ENCODE measurements at places on chromosomes 16 and 17. TPM values are rescaled to one million over a fixed set of nuclear protein-coding genes. Genes with fewer than 3 reads are reported as not detected.

DNA sequence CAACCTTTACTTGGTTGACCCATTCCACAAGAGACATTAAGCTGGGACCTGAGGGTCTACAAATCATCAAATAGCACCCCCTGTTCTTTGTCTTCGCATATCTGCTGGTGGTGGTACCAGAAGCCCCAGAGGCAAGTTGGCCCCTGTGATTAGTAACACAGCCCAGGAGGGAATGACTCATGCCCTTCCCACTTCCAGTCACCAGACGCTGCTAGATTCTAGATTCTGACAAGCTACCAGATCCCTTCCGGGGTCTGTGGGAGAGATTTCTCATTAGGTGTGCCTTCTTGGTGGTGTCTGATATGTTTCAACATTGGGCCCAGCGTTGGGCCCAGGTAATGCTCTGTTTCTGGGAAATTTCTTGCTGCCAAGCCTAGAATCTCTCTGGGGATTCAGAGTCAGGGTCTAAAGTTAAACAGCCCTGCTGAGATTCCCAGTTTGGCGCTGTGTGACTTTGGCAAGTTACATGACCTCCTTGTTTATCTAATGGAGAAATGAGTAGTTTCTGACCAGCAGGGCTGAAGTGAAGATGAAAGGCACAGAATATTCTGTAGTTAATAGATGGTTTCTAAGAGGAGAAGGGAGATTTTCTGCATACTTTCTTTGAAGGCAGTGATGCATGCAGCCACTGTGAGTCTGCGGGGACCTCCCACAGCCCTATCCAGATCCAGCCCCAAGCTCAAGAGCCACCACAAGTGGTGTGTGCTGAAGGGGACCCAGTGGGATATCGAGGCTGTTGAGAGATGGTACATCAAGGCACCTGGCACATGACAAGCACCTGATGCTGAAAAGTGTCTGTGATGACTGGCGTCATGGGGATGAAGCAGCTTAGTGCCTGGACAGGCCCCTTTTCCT, 3.9 kb downstream of the TRPV2 start:
- peak overlapping the region; percentile 96 for H3K27ac ChIP-seq
- 0 out of 2 replicates have a peak overlapping the region, but pooled peaks have one; percentile 3 for H3K4me3 ChIP-seq
- peak; percentile 94 for DNase-seq
- peaks cover 34% of the 10 kb centered on the region for H3K4me1 ChIP-seq

DNA sequence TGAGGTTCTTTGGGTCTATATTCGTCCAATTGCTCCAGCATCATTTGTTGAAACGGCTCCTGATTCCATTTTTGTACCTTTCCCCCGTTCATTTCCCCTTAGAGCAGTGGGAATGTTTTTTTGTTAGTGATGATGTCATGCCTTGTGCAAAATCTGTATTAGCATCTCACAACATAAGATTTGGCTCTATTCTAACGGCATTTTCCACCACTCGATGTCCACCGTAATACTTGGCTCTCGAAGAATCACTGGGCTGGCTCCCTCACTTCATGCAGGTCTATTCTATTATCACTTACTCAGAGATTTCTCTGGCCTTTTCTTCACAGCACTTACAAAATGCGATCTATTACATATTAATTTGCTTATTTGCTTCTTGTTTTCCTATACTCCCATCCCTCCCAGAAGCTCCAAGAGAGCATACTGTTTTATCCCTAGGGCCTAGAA, 571 bp upstream of the NME1 start:
- no peaks in the 10 kb centered on the region for H3K4me1 ChIP-seq
- H3K36me3 ChIP-seq, result no peaks in the 10 kb centered on the region
- peak overlapping the region; percentile 20 for H3K27ac ChIP-seq
- no peaks in the 10 kb centered on the region for H3K27me3 ChIP-seq
- H3K4me3 ChIP-seq, result peak overlapping the region; percentile 23

- DNase-seq, result peak; percentile 16
- no peaks in the 10 kb centered on the region for H3K4me1 ChIP-seq
- no peak overlapping the region for H3K27ac ChIP-seq
- no peak overlapping the region for H3K4me3 ChIP-seq
- H3K36me3 ChIP-seq, result no peaks in the 10 kb centered on the region
Measured at GRCh38 chr16:20944861-20945574, 44.4 kb downstream of the LYRM1 start.

DNA sequence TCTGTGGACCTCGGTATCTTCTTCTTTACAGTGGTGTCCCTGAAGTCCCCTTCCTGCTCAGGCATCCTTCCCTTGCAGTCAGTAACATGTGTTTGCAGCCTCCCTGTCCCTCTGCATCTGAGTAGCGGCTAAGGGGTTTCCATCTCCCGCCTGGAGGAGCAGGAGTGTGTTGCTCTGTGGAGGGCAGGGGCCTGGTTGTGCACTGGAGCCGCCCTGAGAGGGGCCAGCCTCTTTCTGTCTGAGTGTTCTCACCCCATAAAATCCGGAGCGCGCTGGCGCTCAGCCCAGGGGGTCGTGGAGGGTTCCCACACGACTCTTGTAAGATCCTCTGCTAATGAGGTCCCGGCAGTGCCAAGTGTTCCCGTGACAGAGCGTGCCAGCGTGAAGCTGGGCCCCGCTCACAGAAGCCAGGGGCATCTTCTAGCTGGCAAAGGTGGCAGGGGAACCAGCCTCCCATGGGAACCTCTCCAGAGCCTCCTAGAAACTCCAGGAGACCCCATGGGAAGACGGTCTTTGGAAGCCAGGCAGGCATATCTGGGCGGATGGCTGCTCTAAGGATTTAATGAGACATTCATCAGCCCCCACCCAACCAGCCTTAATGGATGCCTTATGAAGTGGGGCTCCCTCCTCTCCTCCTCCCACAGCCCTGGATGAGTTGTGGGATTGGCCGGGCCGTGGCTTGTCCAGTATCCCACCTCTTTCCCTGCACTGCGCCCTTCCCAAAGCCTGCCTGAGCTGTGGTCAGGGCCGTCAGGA, 91.4 kb upstream of the GSE1 start:
- H3K4me1 ChIP-seq, result peaks cover 24% of the 10 kb centered on the region
- no peak overlapping the region for H3K4me3 ChIP-seq
- H3K27ac ChIP-seq, result no peak overlapping the region
- no peaks in the 10 kb centered on the region for H3K27me3 ChIP-seq

IL17C gene
- total RNA-seq, result not detected

TUBG2 gene
- total RNA-seq, result 3.6 TPM

Data from IMR-90 (cell line).